ENCODE measurements at places on chromosomes 4 and X.

DNA sequence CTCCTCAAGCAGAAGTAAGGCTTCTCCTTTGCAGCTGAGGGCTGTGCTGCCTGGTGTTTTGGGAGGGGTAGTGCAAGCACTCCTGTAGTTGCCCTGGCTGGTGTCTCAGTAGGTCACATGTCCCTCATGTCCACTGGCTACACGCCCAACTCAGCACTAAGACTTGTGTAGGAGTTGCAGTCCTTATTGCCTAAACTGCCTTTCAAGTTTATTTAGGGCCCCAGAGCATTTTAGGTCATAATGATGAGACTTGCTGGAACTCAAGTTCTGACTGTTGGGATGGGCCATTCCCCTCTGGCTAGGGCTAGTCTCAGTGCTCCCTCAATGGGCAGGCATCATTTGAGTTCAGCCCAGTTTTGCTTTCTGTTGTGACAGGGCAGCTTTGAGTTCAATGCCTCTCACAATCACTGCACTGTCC, 44.1 kb downstream of the PPM1K start:
- no peak for DNase-seq

GRCh38 chrX:139783959-139784358, 76.0 kb upstream of the MCF2 start:
- no peak for DNase-seq

DNA sequence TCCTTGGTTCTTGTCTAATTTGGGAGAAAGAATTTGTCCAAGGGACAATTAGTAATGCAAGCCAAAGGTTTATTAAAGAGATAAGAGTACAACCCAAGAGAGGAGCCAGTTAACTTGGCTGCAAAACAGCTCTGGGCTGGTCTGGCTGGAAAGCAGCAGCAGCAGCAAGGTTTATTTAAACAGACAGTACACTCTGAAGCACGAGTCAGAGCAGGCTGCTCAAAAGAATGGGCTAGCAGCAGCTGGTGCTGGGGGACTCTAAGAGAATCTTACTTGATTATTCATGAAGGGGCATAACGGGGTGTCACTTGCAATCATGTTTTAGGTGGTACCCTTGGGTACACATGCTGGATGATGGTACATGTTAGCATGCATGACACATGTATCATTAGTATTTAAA, 17.1 kb upstream of the CT47C1 start:
- DNase-seq: no peak

DNA sequence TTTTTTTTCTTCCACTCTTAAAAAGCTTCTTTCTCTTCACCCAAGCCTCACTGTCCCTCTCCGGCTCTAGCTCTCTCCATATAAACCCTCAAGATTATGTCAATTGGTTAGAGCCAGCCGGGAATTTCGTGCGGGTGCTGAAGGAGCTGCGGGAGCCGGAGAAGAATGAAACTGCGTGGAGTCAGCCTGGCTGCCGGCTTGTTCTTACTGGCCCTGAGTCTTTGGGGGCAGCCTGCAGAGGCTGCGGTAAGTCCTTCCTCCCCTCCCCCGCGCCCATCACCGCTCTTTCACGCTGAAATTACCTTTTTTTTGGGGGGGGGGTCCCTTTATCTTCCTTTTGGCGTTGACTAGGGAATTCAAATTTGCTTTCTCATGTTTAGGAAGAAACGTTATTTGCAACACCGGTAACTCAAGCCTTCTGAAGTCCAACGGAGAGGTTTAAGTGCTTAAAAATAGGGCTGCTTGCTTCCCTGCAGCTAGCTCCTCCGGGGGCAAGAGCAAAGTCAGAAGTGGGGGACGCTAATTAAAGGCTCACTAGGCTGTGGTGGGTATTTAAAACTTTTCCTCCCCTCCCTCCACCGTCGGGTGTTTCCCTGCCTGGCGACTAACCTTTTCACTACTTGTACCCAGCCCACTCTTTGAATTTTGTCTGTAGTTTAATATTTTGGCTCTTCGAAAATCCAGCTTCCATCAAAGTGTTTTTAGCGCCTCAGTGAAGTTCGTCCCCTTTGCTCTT, 491 bp downstream of the COL4A5 start:
- DNase-seq: peak; percentile 5

Measured in hindlimb muscle (tissue), 1 donor.